ENCODE measurements at places on chromosomes 7 and 10. TPM values are rescaled to one million over a fixed set of nuclear protein-coding genes. Genes with fewer than 3 reads are reported as not detected.

HOXA5 gene
- total RNA-seq = not detected

VSTM4 gene
- total RNA-seq = 0.08 TPM

SPDYE18 gene
- total RNA-seq = not detected

CYP17A1 gene
- 1.9 TPM for total RNA-seq

GRM3 gene
- not detected for total RNA-seq

FMC1 gene
- total RNA-seq = 4.5 TPM

TLL2 gene
- total RNA-seq = not detected

VSTM2A gene
- total RNA-seq = not detected

EBF3 gene
- not detected for total RNA-seq

NPTX2 gene
- total RNA-seq = not detected

HHEX gene
- 1.0 TPM for total RNA-seq

PRKG1 gene
- not detected for total RNA-seq

CFAP70 gene
- 0.28 TPM for total RNA-seq

PRDX3 gene
- total RNA-seq = 155 TPM

NACAD gene
- 0.37 TPM for total RNA-seq

ZKSCAN1 gene
- 32.8 TPM for total RNA-seq

LRRN3 gene
- 39.2 TPM for total RNA-seq

LRRC72 gene
- not detected for total RNA-seq

LIPN gene
- not detected for total RNA-seq

VAX1 gene
- not detected for total RNA-seq

HYCC1 gene
- total RNA-seq = 22.8 TPM

UPF2 gene
- total RNA-seq = 30.3 TPM

PDSS1 gene
- 37.4 TPM for total RNA-seq

SLC26A5 gene
- not detected for total RNA-seq

INMT gene
- total RNA-seq = 0.08 TPM

CRYGN gene
- total RNA-seq = not detected

OR6B1 gene
- not detected for total RNA-seq

ADRA2A gene
- 0.05 TPM for total RNA-seq

UMAD1 gene
- 13.9 TPM for total RNA-seq

INHBA gene
- 0.38 TPM for total RNA-seq

RBP4 gene
- 1.4 TPM for total RNA-seq

ANKRD30A gene
- not detected for total RNA-seq

HOGA1 gene
- total RNA-seq = not detected

NPC1L1 gene
- total RNA-seq = not detected

TMEM229A gene
- not detected for total RNA-seq

ANKRD61 gene
- total RNA-seq = 0.32 TPM

ZNF853 gene
- total RNA-seq = 3.5 TPM

STK31 gene
- total RNA-seq = not detected

ELN gene
- 0.08 TPM for total RNA-seq

WDR37 gene
- 12.2 TPM for total RNA-seq

TTYH3 gene
- total RNA-seq = 17.3 TPM

PKD2L1 gene
- total RNA-seq = not detected

DNAJC12 gene
- total RNA-seq = 0.84 TPM

SVOPL gene
- total RNA-seq = not detected
